NCI-H748 treated with DMSO at 0.1 percent for 48 hours (cell line): ENCODE measurements at places on chromosomes 16 and 17.

- DNase-seq, result no peak
Measured at GRCh38 chr17:35081638-35082037, 18.1 kb upstream of the RFFL start.

DNA sequence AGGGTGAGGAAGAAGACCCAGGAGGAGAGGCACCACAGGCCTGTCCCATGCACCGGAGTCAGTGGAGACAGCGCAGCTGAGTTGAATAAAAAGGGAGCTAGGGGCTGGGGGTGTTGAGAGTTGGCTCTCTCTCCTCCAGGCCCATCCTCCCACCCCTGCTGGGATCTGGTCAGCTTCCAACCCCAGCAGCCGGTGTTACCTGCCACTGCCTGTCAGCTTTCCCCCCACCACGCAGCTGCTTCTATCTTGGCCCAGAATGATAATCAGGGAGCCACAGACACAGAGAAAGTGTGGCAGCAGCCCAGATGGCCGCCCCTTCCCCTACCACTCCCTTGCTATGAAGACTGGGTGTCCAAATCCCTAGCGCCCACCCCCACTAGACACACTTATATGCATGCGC lies 120.6 kb upstream of the RPL38 start:
- no peak for DNase-seq

GRCh38 chr16:89476379-89476778 lies 14.0 kb downstream of the ANKRD11 start:
- DNase-seq, result no peak

DNA sequence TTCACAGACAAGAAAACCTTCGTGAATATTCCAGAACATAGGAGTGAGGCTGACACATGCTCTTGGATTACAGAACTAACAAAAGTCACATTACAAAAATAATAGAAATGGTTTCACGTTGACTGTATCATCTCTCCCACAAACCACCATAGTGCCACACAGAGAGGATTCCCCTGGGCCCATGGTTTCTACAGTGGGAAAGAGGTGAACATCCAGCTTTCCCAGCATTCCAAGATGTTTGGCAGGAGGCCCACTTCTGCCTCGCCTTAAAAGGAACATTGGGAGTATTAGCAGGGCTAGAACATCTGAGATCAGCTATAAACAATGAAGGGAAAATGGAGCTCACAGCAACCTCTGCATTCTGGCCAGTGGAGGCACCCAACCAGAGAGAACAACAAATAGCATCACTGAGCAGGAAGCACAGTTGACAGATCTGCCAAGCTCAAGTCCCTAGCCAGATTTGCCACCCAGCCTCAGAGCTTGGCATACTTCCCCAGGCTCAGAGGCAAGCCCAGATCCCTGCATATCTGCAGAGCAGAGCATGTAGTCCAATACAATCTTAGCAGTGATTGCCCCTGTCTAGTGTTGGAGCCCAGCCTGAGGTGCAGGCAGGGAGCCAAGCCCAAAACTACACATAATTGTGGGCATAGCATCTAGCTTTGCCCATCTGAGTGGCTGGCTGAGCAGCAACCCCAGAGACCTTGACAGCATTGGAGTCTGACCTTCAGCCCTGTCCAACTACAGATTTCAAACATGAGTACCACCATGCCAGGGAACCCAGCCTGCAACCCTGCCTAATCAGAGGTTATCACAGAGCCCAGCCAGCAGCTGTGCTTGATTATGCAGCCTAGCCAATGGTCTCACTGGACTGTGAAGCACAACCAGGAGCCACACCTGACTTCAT lies 260.4 kb downstream of the CEP112 start:
- DNase-seq, result no peak

DNA sequence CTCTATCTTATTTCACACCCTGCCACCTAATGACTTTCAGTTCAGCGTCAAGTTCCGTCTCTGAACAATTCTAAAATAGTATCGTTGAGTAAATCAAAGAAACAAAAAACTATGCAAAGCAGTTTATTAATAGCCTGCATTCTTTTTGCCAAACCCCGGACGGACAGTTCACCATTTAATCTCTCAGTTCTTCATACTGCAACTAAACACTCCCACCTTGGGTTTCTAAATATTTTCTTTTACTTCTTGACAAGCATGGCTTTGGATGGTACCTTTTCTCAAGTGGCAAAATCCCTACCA lies 1.2 kb downstream of the MYH11 start:
- DNase-seq, result no peak

DNA sequence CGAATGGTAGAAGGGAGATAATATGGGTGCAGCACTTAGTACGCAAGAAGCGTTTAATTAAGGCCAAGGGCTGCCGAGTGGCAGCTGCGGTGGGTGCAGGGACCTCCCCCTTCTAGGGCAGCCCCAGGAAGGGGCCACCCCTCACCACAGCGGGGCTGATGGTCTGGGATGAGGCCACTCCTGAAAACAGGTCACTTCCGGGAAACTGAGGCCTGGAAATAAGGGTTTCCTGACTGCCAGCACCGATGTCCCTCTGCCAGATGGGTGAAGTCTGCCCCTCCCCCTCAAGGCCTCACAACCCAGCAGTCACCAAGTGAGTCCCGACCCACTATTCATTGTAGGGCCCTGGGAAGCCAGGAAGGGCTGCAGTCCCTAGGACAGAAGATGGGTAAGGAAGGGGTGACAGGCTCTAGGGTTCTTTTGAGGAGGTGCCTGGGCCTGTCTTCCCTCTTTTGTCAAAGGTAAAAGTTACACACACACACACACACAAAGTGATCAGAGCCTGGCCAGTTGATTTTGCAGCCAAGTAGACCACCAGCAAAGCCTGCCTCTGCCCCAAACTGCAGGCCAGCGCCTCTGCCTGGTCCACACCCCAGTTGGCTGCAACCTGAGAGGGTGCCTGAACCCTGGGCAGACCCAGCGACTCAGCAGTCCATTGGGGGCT lies 12.5 kb downstream of the SREBF1 start:
- no peak for DNase-seq

DNA sequence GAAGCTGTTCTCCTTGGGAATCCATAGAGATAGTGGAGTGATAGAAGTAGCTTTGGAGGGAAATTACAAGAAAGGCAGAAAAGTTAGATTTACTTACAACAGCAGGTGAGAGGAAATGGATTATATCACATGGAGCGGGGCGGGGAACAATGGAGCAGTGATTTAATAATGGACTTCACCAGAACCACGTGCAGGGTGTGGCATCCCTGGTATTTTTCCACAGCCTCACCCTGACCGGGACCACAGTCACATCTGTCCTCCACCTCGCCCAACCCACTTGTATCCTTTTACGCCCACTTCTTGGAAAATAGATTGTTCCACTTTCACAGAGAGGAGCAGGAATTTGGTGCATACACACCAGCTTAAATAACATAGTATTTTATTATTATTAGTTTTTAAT lies 15.9 kb upstream of the CYB5B start:
- DNase-seq, result no peak

DNA sequence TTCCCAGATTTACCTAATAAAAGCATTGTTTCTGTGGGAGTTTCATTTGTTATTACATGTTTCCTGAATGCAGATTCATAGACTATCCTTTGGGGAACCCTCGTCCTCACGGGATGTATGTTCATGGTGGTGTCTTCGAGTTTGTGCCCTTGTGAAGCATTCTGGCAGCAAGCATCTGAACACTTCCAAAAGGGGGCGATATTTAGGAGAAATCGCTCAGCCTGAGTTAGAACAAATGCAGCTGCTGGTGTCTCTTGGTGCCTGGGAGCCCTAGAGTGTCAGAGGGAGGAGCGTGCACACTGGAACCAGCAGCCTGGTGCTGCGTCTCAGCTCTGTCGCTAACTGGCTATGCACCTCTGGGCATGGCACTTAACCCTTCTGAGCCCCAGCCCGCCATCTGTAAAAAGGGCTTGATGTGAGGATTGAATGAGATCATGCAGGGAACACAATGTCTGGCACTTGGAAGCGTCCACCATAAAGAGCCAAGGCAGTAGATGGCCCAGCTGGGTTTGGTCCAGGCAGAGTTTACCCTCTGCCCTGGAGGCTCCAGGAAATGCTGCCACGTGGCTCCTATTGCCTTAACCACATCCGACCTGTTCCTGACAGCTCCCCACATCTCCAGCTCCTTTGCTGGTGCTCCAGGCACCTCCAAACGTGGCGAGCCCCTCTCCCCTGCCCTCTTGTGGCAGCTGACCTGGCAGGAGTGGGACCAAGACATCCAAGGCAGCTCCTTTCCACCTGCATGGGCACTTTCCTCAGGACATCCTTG lies 25.0 kb upstream of the C16orf78 start:
- DNase-seq, result no peak

DNA sequence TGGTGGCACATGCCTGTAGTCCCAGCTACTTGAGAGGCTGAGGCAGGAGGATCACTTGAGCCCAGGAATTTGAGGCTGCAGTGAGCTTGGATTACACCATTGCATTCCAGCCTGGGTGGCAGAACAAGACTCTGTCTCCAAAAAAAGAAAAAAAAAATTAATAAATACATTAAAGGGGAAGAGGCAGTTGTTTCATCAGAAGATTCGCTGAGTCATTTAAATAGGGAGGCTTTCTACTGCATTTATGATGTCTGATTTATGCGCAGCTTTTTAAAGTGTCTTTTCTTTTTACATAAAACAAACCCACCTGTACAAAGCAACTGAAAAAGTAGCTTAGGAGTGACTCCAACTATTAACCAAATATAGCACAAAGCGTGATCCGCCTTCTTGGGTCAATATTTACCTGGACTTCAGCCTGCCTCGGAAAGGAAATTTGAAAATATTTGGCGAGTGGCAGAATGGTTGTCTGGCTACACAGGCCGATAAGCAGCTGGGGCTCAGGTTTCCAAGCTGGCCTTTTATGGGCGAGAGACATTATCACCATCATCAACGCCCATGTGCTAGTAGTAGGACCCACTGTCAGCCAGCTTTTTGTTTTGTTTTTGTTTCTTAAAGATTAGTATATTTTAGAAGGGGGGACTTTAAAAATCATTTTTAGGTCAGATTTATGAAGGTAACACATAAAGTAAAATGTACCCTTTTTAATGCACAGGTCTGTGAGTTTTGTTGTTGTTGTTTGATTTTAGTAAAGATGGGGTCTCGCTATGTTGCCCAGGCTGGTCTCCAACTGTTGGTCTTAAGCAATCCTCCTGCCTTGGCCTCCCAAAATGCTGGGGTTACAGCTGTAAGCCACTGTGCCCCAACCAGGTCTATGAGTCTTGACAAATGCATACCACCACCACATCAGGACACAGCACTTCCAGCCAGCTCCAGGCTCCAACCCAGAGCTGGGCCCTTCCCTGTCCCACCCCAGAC lies 42.5 kb upstream of the RASD1 start:
- peak; percentile 100 for DNase-seq

DNA sequence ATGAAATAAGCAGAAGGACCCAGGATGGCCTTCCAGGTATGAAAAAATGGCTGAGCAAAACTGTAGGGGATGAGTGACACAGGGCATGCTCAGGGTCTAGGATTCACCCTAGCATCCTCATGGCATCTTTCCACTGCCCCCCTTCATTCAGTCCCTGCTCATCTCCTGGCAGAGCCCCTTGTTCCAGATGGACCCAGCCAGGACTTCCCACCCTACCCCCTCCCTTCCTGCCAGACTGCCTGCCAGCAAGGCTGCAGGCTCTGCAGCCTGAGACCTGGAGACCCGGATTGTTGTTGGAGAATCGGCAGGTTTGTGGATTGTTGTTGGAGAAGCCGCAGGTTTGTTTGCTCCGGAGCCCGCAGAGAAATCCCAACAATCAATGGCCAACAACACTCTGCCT lies 6.6 kb downstream of the SEZ6 start:
- DNase-seq, result no peak

DNA sequence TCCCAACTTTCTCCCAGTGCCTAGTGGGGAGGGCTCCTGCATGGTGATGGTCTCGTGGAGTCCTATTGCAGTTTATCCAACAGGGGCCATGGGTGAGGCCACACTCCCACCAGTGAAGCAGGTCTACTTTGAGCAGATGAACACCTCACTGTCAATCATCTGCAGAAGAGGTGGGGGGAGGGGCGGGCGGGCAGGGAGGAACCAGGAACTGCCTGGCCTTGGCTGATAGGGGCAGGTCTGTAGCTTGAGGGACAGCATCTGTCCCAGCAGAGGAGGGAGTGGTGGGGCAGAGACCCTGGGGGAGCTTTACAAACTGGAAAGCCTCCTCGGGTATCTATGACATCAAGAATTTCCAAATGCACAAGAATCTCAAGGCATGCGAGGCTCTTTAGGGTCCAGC lies 58.7 kb upstream of the ZNF423 start:
- DNase-seq, result no peak

GRCh38 chr16:50814541-50814940 lies 72.7 kb downstream of the CYLD start:
- no peak for DNase-seq

- DNase-seq, result peak; percentile 40
Measured at GRCh38 chr16:74862743-74863244, 88.2 kb upstream of the FA2H start.

DNA sequence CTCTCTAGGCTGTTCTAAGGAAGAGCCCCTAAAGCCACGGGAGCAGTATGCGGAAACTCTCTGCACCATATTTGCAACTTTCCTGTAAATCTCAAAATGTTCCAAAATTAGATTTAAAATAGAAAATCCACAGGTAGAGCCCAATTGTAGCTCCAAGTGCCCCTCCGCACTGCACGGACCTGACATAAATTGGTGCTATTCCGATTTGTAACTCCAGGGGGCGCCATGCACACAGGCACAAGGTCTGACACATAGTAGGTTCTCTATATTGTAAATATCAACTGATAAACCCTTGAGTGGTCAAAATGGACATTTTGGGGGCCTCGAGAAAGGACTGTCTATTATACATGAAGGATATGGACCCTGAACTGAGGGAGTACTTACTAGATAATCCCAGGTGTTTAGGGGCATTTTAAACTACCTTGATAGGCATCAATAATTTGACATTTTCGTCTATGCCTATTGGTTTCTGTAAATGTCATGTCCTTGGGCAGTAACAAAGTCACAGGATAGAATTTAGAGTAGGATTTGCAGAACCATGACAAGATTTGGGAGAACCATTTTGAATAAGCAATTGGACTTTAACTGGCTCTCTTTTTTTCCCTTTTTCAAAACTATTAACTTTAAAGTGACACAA lies 36.6 kb upstream of the TMEM132E start:
- DNase-seq, result peak; percentile 2

- DNase-seq, result no peak
Measured at GRCh38 chr17:17150448-17150800, 55.7 kb downstream of the PLD6 start.

- DNase-seq, result no peak
Measured at GRCh38 chr17:28948873-28949184, 2.5 kb downstream of the PHF12 start.

GRCh38 chr16:87833548-87833947 lies 35.8 kb downstream of the SLC7A5 start:
- DNase-seq, result no peak
